ENCODE measurements at places on chromosomes 1 and 21.

- no peak for DNase-seq
Observed at GRCh38 chr21:45513741-45514310, 28.4 kb downstream of the SLC19A1 start.

DNA sequence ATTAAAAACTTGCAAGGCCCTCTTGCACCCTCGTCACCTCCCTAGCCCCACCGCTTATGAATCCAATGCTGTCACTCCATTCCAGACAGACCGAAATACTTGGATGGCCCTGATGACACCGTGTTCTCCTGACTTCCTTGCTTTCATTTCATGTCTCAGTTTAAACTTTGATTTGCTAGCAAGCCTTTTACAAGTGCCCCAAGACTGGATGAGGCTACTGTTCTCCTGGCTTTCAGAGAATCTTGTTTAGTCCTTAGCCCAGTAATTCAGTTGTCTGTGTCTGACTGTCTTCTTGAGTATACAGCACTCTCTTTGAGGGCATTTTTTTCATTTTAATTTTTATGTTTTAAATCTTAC is 824 bp upstream of the IFI44L start:
- no peak for DNase-seq

- no peak for DNase-seq
Observed at GRCh38 chr1:241844593-241844992, 3.4 kb upstream of the EXO1 start.

DNA sequence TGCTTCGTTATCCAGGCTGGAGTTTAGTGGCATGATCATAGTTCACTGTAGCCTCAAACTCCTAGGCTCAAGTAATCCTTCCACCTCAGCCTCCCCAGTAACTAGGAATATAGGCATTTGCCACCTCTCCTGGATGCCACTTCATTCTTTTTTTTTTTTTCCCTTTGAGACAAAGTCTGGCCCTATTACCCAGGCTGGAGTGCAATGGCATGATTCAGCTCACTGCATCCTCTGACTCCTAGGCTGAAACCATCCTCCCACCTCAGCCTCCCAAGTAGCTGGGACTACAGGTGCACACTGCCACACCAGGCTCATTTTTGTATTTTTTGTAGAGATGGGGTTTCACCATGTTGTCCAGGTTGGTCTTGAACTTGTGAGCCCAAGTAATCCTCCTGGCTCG is 19.3 kb downstream of the OSBPL9 start:
- no peak for DNase-seq

DNA sequence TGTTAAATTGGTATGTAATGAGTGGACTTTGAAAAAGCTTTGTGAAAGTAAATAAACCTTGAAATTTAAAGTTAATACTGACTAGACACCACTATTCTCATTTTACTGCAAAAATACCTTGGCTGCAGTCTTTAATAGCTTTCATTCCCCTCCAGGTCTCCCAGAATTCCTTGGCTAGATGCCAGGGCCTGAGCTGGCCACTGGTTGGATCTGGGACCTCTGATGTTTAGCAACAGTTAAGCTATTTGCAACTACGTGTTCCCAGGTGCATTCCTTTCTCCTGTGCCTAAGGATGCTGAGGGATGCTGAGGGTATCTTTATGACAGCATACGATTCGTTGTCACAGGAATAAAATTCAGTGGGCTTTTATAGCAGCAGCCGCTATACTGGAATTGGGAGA is 938.7 kb downstream of the TTLL7 start:
- no peak for DNase-seq

DNA sequence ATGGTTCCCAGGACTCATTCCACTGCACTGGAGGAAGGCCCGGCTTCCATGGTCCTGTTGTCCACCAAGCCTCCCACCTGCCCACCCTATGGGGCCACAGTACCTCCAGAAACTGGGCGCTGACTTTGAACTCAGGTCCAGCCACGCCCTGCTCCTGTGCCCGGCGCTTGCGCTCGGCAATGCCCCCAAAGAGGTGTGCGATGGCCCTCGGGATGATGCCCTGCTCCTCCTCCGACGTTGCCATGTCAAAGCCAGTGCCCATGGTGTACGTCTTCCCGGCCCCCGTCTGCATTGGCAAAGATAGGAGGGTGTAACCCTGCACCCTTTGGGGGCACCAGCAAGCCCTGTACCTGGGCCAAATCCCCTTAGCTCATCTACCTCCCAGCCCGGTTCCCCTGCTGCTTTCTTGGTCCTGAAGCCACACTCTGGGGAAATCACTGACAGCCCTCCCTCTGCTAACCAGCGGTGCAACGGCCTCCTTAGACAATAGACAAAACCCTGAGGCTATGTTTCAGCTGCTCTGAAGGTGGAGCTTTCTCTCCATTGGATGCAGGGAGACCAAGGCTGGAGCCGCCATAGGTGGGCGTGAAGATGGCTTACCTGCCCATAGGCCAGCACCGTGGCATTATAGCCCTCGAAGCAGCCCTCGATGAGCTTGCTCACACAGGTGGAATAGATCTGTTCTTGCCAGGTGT is 14.7 kb downstream of the KIF21B start:
- DNase-seq: no peak

Measured in vagina (tissue), 2 donors.